M059J (cell line): ENCODE measurements at places on chromosomes 4 and X. TPM values are rescaled to one million over a fixed set of nuclear protein-coding genes. Genes with fewer than 3 reads are reported as not detected.

The CXorf65 gene
- total RNA-seq: not detected in 2 replicates

The JCHAIN gene
- total RNA-seq: 0.12 and 0.91 TPM in 2 replicates

The USP9X gene
- total RNA-seq: 48.5 and 81.7 TPM in 2 replicates

The HERC3 gene
- 5.1 and 8.6 TPM in 2 replicates for total RNA-seq

GRCh38 chr4:106369456-106370060 is 980 bp upstream of the GIMD1 start:
- DNase-seq: peak; percentile 68

DNA sequence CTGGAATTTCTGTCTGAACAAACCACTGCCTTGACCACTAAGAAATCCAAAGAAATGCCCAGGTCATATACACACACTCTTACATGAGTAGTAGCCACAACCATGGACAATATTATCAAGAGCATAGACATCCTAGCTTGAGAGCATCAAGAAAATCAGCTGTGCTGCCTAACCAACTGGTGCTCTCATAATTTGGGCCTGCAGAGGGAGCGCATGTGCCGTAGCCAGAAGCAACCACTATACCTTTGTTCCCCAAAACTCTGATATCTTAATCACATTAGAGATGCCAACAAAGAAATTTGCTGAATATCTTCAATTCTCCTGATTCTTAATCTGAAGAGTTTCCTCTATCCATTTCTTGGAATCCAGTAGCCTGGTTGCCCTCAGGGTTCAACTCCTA is 163.6 kb downstream of the ZNF674 start:
- peak; percentile 47 for DNase-seq
